ENCODE measurements at places on chromosomes 2 and 18.

GRCh38 chr2:186431306-186431705, 54.8 kb upstream of the ZC3H15 start:
- DNase-seq = no peak

DNA sequence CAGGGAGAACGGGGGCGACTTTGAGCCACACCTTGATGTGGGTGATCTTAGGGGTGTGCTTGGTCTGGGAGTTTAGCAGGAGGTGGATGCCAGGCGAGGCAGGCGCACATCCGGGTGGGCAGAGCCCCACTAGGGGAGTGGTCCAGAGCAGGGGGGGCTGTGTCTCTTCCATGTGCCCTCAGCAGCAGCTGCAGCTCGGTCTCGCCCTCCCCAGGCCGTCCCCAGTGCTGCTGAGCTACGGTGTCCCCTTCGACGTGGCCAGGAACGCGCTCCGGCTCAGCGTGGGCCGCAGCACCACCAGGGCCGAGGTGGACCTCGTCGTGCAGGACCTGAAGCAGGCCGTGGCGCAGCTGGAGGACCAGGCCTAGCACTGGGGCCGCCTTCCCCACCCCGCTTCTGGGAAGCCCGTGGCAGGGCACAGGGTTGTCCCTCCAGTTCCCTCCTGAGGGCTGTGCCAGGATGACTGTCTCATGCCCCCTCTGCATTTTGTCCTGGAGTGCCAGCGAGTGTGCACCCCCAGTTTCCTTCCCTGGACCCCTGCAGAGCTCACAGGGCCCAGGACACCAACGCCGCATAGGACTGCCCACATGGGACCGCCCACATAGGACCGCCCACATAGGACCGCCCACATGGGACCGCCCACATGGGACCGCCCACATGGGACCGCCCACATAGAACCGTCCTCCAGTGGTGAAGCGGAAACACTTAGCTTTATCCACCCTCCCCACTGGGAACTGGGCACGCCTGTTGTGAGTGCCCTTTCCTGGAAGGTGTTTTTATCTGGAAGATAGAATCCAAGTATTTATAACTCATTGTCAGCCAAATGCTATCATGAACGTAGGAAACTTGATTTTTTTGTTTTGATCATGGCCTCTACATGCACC, 1.9 kb upstream of the ESPNL start:
- DNase-seq = peak; percentile 23

GRCh38 chr2:97819754-97820153, 106.4 kb downstream of the ZAP70 start:
- DNase-seq = no peak

DNA sequence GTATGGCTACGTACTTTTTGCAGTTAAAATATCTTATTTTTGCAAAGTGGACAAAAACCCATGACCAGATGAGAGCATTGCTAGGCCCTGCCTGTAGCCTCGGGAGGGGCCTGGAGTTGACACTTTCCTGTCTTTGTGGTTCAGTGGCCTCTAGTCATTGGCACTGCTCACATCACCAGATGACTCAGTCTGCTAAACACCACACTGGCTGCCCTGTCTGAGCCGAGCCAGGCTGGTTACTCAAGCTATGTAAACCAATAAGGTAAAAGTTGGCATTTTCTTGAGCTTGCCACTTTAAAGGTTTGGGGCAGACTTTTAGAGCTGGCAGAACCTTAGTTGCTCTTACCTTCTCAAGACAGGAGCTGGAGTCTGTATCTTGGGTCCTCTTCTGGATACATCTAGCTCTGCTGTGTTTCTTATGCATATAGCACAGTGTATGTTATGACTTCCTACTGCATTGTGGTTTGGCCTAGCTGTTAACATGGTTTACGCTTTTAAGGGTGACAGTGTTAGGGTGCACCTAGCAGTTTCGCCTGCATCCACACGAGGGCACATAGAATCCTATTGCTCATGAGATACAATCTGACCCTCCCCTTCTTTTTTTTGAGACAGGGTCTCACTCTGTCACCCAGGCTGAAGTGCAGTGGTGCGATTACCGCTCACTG, 76.4 kb downstream of the AP1S3 start:
- peak; percentile 91 for DNase-seq

DNA sequence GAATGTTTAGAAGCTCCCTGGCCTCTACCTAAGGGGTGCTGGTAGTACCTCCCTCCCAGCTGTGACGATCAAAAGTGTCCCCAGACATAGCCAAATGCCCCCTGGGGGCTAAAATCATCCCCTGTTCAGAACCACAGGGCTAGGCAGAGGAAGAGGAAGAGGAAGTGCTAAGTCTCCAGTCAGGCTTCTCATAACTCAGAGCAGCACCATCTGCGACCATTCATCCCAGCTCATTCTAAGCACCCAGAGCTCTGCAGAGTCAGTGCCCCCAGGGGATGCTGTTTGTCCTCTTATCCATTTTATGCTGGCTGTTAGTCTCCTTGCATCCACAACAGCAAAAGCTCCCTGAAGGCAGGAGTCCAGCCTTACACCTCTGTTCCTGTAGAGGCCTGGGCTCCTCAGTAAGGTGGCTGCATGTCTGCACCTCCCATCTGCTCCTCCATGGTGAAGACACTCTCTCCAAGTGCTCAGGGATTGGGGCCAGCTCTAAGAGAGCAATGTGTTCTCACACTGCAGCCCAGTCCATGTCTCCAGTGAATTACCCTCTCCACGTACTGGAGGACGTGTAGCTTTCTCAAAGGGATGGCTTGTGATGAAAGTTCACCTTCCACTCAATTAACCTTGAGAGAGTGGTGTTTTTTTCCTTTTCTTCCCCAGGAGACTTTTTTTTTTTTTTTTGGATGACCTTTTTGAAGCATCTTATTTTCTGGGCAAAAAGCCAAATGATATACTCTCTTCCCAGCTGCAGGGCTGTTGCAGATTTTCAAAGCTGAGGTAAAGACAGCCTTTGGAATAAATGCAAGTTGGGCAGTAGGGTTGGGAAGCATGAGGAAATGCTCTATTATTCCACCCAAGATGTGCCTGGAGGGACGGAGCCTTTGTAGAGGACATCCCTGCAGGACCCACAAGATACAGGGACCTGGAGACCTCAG, 158.9 kb upstream of the SLC14A2 start:
- DNase-seq = no peak

- DNase-seq = peak; percentile 84
These were observed 458.3 kb upstream of the SLC14A2 start for GRCh38 chr18:45156946-45157345.

GRCh38 chr2:96415684-96416083, 80.1 kb downstream of the NCAPH start:
- no peak for DNase-seq

DNA sequence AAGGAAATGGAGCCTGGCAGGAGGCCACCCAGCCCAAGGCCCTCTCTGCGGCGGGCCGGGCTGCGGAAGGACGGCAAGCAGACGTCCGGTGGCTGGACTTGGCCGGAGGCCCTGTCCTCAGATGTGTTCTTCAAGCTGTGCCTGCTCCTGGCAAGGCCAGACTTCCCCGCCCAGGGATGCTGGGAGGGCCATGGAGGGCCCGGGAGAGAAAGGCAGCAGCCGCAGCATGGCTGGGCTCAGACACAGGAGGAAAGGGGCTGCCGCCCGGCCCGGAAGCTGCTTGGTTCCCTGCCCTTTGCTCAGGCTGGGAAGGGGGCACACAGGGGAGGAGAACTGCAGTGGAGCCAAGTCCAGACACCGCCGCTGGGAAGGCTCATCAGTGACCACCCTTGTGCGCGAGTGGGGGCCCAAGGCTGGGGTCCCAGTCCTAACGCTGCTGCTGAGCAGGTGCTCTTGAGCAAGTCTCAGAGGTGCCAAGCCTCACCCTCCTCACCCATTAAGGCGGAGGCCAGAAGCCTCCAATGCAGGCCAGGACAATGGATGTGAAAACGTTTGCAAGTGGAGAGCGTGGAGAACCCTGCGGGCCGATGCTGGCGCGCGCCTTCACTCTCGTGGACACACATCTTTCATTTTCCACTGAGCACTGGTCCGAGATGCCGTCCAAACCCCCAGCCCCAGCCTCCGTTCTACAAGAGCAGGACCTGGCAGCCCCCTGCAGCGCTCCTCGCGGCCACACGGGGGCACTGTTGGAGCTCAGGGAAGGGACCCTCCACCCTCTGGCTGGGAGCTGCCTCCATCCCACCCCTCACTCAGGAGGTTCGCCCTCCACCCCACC, 7.9 kb downstream of the CROCC2 start:
- peak; percentile 86 for DNase-seq

- DNase-seq = no peak
These were observed 335.6 kb upstream of the SALL3 start for GRCh38 chr18:78643981-78644380.

GRCh38 chr2:45986509-45986908, 310.7 kb upstream of the EPAS1 start:
- no peak for DNase-seq

DNA sequence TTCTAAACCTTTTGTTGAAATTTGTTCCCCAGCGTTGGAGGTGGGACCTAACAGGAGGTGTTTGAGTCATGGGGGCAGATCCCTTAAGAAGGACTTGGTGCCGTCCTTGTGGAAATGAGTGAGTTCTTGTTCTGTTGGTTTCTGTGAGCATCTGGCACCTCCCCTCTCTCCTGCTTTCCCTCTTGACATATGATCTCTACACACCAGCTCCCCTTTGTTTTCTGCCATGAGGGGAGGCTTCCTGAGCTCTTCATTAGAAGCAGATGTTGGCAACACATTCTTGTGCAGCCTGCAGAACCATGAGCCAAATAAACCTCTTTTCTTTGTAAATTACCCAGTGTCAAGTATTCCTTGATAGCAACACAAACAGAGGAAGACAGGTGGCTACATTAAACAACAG, 23.8 kb downstream of the NABP1 start:
- DNase-seq = no peak

DNA sequence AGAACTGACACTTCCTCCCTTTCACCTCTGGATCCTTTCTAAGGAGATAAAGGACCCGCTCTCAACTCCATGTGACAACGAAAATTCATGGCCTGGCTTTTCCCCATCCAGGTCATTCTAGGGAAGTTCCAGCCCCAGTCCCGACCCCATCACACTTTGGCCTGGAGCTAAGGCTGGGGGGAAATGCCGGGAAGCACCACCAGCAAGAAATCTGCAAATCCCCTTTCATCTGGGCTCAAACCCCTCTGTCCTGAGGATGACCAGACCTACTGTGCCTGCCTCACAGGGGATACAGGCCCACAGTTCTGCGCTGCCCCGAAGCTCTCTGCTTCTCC, 1.3 kb downstream of the SIX2 start:
- DNase-seq = no peak

DNA sequence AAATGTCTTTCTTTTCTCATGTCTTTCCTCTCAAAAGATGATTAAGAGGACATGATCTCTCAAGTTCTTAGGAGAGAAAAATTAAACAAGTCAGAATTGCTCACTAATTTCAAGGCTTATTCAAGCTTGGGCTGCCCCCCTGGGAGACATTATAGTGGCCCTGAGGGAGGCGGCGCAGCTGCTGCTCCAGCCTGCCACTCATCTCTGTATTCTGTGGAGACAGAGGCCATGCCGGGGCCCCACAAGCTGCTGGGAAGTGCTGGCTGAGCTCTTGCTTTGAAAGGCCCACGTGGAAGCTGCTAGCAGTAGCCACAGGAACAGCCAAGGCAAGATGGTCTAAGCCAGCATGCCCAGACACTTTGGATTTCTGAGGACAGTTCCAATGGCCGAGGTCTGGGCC, 267.4 kb downstream of the LNPK start:
- DNase-seq = no peak

DNA sequence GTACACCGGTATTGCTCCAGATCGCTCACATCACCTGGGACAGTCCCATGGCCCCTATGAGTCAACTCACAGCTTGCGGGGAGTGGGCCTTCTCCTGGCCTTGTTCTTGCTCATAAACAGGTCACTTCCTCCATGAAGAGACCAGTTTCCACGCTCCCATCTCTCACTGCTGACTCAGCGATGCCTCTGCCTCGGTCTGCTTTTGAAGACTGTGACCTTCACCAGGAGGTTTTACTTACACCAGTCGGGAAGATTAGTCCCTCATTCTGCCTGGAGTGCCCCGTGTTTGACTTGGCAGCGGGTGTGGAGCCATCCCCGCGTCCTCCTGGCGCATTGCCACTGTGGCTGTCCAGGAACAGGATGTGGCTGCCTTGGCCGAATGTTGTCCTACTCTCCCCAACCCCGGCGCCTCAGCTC, 159.8 kb downstream of the RHBDD1 start:
- DNase-seq = peak; percentile 94

DNA sequence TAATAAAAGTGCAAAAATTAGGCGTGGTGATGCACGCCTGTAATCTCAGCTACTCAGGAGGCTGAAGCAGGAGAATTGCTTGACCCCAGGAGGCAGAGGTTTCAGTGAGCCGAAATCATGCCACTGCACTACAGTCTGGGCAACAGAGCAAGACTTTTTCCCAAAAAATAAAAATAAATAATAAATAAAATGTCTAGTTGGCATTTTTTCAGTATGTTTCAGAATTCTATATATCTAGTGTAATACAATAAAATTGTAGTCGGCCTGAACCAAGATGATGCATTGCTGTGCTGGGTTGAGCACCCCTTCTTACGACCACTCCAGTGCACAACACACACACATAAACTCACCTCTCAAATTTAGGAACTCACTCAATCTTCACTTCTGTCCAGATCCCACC, 108.2 kb downstream of the XIRP2 start:
- DNase-seq = no peak

- no peak for DNase-seq
These were observed 68.1 kb downstream of the EMILIN2 start for GRCh38 chr18:2914881-2915240.

GRCh38 chr2:213806125-213806726, 522.0 kb downstream of the SPAG16 start:
- peak; percentile 42 for DNase-seq

- no peak for DNase-seq
These were observed at the start of gene DPYSL5 for GRCh38 chr2:26847655-26848335. Gene DPYSL5, plus strand, starts transcription at chr2:26848132. Its CDS starts 50,368 bp downstream, at chr2:26898500.

- no peak for DNase-seq
These were observed 17.5 kb downstream of the CAPN13 start for GRCh38 chr2:30789670-30790210.

- peak; percentile 76 for DNase-seq
These were observed 868 bp downstream of the HSBP1L1 start for GRCh38 chr18:79965119-79965902.

DNA sequence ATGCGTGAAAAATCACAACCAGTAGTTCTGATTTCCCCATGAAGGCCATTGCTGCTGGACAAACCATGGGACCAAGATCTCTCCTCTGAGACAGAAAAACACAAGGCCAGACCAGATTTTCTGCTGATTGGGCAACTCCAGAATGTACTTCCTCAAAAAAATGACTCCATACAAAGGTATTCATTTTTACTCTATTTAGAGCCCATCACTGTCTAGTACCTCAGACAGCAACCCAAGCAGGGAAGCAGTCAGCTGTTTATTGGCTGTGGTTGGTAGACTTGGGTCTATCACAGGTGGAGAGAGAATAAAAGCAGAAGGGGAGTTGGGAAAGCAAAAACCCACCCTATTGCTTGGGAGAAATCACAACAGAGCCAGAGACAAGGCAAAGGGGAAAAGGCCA, 219.9 kb downstream of the PIK3C3 start:
- DNase-seq = no peak

All from fibroblast of lung (primary cell).